ENCODE measurements at places on chromosomes 12 and 14. TPM values are rescaled to one million over a fixed set of nuclear protein-coding genes. Genes with fewer than 3 reads are reported as not detected.
A peak's percentile ranks its signal among the peaks of the same experiment; 100 is the strongest.

RTL1 gene
- not detected for total RNA-seq

FOXN4 gene
- total RNA-seq: not detected

P2RX7 gene
- 9.7 TPM for total RNA-seq

SMCO3 gene
- not detected for total RNA-seq

MAPKAPK5 gene
- 59.9 TPM for total RNA-seq

SHMT2 gene
- 208 TPM for total RNA-seq

POMT2 gene
- total RNA-seq: 15.5 TPM

RNASE3 gene
- not detected for total RNA-seq

DNA sequence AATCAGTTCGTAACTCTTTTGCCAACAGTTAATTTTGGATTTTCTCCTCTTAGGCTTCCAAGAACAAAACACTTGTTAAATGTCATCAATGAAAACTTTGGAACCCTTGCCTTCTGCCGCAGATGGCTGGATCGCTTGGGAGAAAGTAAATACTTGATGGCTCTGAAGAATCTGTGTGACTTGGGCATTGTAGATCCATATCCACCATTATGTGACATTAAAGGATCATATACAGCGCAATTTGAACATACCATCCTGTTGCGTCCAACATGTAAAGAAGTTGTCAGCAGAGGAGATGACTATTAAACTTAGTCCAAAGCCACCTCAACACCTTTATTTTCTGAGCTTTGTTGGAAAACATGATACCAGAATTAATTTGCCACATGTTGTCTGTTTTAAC lies 37.7 kb downstream of the USP44 start:
- no peak overlapping the region for H3K4me3 ChIP-seq
- no peak overlapping the region for H3K27ac ChIP-seq

DNA sequence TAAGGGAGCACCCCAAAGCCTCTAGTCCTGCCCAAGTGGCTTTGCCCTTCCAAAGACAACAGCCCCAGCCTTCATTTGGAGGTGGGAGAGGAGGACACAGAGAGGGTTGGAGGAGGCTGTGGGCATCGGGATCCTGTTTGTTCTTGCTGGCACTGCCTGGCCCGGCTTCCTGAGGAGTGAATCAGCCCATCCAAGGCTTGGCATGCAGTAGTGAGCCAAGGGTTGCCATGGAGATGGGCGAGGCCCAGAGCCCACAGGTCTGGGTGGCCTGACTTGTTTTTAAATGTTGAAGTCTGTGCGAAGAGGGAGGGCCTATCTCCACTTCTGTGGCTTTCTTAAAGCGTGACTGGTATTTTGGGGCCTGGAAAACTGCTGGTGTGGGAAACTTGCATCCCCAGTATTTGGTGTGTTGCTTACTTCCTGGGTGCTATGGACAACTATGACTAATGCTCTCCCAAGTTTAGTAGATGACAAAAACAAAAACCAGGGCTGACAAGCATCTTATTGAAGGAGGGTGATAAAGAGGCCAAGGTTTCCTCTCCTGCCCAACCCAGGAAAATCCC lies 15.8 kb downstream of the CD9 start:
- H3K4me3 ChIP-seq: no peak overlapping the region
- no peak for DNase-seq
- peaks cover 2% of the 10 kb centered on the region for H3K27me3 ChIP-seq
- no peaks in the 10 kb centered on the region for H3K36me3 ChIP-seq
- peaks cover 21% of the 10 kb centered on the region for H3K4me1 ChIP-seq

DNA sequence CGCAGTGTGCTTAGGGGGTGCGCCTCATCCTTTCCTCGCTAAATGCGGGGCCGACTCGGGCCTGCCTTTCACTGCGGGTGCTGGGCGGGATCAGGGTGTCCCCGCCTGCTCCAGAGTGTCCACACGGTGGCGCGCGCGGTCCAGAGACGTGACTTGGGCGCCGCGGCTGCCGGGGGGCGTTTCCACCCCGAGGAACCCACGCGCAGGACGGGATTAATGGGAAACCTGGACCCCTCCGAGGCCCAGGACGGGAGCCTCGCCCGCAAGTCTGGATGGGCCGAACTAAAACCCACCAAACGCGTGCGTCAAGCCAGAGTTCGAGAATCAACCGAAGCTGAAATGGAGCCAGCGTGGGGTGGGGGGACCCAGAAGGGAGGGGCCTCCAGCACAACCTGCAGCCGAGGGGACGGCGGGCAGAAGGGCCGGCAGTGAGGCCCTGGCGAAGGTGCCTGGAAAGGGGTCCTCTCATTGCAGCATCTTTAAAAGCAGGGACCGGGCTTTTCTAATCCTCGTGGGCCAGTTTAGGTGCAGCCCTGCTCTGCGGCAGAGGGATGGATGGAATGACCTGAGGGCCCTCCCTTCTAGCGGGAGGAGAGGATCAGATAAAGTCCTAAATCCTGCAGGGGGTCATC lies 93.3 kb downstream of the NINJ2 start:
- H3K27ac ChIP-seq: peak overlapping the region; percentile 73
- H3K4me1 ChIP-seq: peaks cover 57% of the 10 kb centered on the region
- H3K4me3 ChIP-seq: peak overlapping the region; percentile 80
- H3K36me3 ChIP-seq: peaks cover 19% of the 10 kb centered on the region
- DNase-seq: peak; percentile 91

DNA sequence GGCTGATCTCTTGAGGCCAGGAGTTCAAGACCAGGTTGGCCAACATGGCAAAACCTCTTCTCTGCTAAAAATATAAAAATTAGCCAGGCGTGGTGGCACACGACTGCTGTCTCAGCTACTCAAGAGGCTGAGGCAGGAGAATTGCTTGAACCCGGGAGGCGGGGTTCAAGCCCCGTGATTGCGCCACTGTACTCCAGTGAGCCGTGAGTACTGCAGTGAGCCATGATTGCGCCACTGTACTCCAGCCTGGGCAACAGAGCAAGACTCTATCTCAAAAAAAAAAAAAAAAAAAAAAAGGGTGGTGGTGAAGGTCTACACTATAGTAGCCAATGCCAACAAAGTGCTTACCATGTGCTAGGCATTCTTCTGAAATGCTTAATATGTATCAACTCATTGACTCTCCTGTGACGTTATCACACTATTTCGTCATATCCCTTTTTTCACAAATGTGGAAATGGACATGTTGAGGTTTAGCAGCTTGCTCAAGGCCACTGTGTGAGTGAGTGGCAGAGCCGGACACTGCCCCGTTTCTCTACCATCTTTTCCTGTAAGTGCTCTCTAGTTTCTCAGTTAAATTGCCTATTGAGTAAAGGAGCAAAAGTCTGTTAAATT lies 59.6 kb downstream of the GNS start:
- peaks cover 42% of the 10 kb centered on the region for H3K36me3 ChIP-seq
- no peak overlapping the region for H3K27ac ChIP-seq
- no peaks in the 10 kb centered on the region for H3K27me3 ChIP-seq
- H3K4me3 ChIP-seq: no peak overlapping the region
- H3K4me1 ChIP-seq: peaks cover 50% of the 10 kb centered on the region

DNA sequence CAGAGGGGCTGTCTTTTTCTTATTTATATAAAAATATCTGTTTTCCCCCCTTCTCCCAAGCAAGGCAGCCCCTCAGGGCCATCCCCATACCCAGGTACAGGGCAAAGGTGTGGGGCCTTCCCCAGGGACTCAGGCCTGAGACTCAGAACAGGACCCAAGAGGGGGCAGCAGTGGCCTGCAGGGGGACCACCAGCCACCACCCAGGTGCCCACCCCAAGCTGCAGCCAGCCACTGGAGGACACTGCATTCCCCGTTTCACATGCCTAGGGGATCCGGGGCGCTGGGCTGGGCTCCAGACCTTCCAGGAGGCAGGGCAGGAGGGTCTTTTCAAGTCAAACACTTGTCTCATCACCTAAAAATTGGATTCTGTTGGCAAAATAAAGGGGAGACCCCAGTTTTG lies 83.3 kb downstream of the SCARB1 start:
- H3K27ac ChIP-seq: no peak overlapping the region
- H3K36me3 ChIP-seq: peaks cover 5% of the 10 kb centered on the region
- H3K27me3 ChIP-seq: no peaks in the 10 kb centered on the region
- no peak overlapping the region for H3K4me3 ChIP-seq

DNA sequence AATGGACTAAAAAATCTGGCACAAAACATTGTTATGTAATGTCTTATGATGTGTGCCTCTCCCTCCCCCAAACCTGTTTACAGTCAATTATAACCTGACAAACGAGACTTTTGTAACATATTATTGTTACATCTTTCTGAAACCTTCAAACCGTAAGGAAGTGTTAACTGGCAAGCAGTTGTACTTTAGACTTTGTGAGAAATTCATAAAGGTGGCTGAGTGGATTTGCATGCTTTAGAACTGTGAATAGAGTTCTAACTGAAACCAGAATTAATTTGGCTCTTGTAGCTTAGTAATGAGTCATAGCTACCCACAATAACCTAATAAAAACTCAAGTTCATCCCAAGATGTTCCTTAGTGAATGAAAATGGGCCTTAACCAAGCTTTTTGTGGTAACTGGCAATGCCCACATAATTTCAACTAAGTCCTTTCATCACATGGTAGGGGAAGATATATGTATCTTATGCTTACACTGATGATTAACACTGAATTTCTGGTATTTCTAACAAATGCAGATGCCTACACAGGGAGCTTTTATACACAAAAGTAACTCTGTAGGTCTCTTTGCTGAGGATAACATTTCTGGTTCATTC lies 29.7 kb downstream of the RAD9B start:
- H3K4me1 ChIP-seq: peaks cover 19% of the 10 kb centered on the region
- no peak for DNase-seq
- peaks cover 47% of the 10 kb centered on the region for H3K36me3 ChIP-seq
- no peak overlapping the region for H3K4me3 ChIP-seq
- H3K27ac ChIP-seq: no peak overlapping the region
